ENCODE measurements at places on chromosomes 5 and 9. TPM values are rescaled to one million over a fixed set of nuclear protein-coding genes. Genes with fewer than 3 reads are reported as not detected.

The GRAMD2B gene
- 8.6 TPM for total RNA-seq

- peaks cover 14% of the 10 kb centered on the region for H3K4me1 ChIP-seq
- H3K4me3 ChIP-seq: no peak overlapping the region
- no peaks in the 10 kb centered on the region for H3K36me3 ChIP-seq
- no peak for DNase-seq
- H3K27me3 ChIP-seq: no peaks in the 10 kb centered on the region
- H3K27ac ChIP-seq: no peak overlapping the region
Measured at GRCh38 chr5:125041798-125042197, 295.4 kb upstream of the ZNF608 start.

DNA sequence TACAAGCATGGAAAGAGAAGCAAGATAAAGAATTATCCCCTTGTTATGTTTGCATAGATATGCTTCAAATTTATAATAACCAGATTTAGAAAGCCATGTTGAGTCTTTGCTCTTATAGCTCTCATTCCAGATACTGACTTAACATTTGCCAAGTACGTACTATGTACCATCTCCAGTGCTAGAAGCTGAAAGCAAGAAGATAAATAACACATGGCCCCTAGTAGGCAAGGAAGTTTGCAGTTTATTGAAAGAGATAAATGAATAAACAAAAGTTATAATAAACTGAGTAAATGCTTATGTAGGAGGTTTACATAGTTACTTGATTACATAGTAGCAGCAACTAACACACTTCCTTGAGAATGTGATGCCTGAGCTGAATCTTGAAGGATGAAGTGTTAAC, 628.4 kb downstream of the HINT1 start:
- H3K27ac ChIP-seq: no peak overlapping the region
- H3K27me3 ChIP-seq: no peaks in the 10 kb centered on the region
- H3K4me1 ChIP-seq: no peaks in the 10 kb centered on the region
- no peak overlapping the region for H3K4me3 ChIP-seq
- DNase-seq: no peak
- H3K36me3 ChIP-seq: no peaks in the 10 kb centered on the region

DNA sequence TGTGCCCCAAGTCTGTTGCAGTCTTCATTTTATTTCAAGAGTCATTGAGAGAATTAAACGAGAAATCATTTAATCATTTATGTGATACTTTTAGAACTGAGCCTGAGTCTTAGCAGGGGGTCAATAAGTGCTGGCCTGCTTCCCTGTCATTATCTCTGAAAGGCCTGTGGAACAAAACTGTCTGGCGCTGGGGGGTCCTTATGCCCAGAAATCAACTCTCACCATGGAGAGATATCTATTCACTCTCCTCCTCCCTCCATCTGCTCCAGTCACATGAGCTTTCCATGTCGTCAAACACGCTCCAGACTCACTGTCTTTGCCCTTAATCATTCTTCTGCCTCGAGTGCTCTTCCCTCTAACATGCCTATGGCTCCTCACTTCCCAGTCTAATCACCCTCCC, 136.8 kb downstream of the ESM1 start:
- no peaks in the 10 kb centered on the region for H3K36me3 ChIP-seq
- H3K4me1 ChIP-seq: no peaks in the 10 kb centered on the region
- DNase-seq: no peak
- no peak overlapping the region for H3K4me3 ChIP-seq
- no peaks in the 10 kb centered on the region for H3K27me3 ChIP-seq
- no peak overlapping the region for H3K27ac ChIP-seq

GRCh38 chr9:110874963-110875674, 163.2 kb downstream of the LPAR1 start:
- no peak overlapping the region for H3K4me3 ChIP-seq
- no peaks in the 10 kb centered on the region for H3K27me3 ChIP-seq
- peak; percentile 44 for DNase-seq
- H3K27ac ChIP-seq: no peak overlapping the region

The SLC23A1 gene
- not detected for total RNA-seq

The CDC20B gene
- total RNA-seq: not detected
